ENCODE measurements at places on chromosomes 3 and 15. TPM values are rescaled to one million over a fixed set of nuclear protein-coding genes. Genes with fewer than 3 reads are reported as not detected.

Gene HPS3
- 126 TPM for total RNA-seq

Gene LRTM1
- total RNA-seq, result not detected

Gene PSMD6
- total RNA-seq, result 121 TPM

Gene SCAANT1
- not detected for total RNA-seq

Gene UACA
- 32.3 TPM for total RNA-seq

Gene ST3GAL6
- total RNA-seq, result not detected

Gene ADGRG7
- total RNA-seq, result not detected

Gene CHRM5
- total RNA-seq, result 0.18 TPM

Gene GUCA1C
- total RNA-seq, result not detected

Gene SEC61A1
- 174 TPM for total RNA-seq

Gene KCNAB1
- total RNA-seq, result 12.6 TPM

Gene C3orf22
- total RNA-seq, result not detected

Gene NRROS
- 11.6 TPM for total RNA-seq

Gene TNFSF10
- not detected for total RNA-seq

Gene OXSM
- 16.0 TPM for total RNA-seq

Gene TRIM42
- total RNA-seq, result not detected

Gene ALDH1L1
- not detected for total RNA-seq

Gene LXN
- not detected for total RNA-seq

Gene LTF
- total RNA-seq, result not detected

Gene ZBTB20
- 0.10 TPM for total RNA-seq

Gene FAM107A
- total RNA-seq, result not detected

Gene C3orf20
- not detected for total RNA-seq

Gene GOLGA8K
- not detected for total RNA-seq

Gene EPHB1
- not detected for total RNA-seq

Gene TMEM42
- total RNA-seq, result 21.3 TPM

Gene CEP70
- 35.3 TPM for total RNA-seq

Gene ABTB1
- 4.0 TPM for total RNA-seq

Gene TOMM70
- 65.4 TPM for total RNA-seq

Gene CLEC3B
- not detected for total RNA-seq

Gene USP8
- 69.5 TPM for total RNA-seq

Gene OSBPL10
- total RNA-seq, result 75.8 TPM

Gene GNAT1
- total RNA-seq, result not detected

Gene DNAJA4
- total RNA-seq, result not detected

Gene CCR2
- total RNA-seq, result not detected

Gene SCAMP5
- total RNA-seq, result 7.7 TPM

Gene GPR27
- 0.31 TPM for total RNA-seq

Gene ASB14
- total RNA-seq, result not detected

Gene C3orf49
- total RNA-seq, result not detected

Gene TCF12
- 55.3 TPM for total RNA-seq

Gene MUC4
- total RNA-seq, result 0.12 TPM

Gene RHCG
- total RNA-seq, result not detected

Gene NLGN1
- 11.2 TPM for total RNA-seq

Gene SLC6A11
- not detected for total RNA-seq

Gene IGSF10
- total RNA-seq, result 0.07 TPM

Gene CHRD
- total RNA-seq, result 1.8 TPM

Measured in G401 (cell line).